ENCODE measurements at places on chromosomes 2 and 18.

GRCh38 chr2:241340631-241341163 lies 15.4 kb upstream of the FARP2 start:
- H3K27me3 ChIP-seq, result no peaks in the 10 kb centered on the region
- peaks cover 20% of the 10 kb centered on the region for H3K36me3 ChIP-seq

DNA sequence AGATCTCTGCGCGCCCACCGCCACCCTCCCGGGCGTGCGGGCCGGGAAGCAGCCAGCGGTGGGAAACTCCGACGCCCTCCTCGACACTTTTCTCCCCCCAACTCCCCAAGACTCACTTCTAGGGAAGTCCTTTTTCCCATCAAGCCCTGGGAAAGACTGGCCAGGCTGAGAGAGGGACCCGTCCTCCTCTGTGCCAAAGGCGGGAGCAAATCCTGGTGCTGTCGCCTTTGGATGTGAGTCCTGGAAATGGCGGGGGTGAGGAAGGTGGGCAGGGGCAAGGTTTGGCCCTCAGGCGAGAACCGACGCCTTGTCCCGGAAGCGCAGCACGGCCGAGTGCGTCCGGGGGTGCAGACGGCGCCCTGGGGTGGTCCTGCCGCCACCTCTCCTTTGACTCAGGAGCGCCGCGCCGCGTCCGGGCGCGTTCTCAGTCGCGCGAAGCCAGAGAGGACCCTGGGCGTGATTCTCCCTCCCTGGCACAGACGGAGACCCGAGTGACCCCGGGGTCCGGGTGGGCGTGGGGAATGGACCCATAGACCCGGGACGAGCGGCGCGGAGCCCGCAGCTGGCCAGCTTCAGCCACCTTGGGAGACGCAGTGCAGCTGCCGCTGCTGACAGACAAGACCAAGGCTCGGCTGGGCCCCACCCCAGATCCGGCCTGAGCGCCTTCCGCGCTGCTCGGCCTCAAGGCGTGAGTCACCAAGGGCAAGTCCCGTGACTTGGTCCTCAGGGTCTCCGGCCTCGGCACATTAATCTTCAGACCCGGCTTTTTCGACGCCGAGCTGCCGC lies 3.5 kb upstream of the LBX2 start:
- peak; percentile 15 for DNase-seq
- H3K27me3 ChIP-seq, result peaks cover 20% of the 10 kb centered on the region
- peaks cover 9% of the 10 kb centered on the region for H3K36me3 ChIP-seq
- peak overlapping the region; percentile 62 for H3K4me3 ChIP-seq

DNA sequence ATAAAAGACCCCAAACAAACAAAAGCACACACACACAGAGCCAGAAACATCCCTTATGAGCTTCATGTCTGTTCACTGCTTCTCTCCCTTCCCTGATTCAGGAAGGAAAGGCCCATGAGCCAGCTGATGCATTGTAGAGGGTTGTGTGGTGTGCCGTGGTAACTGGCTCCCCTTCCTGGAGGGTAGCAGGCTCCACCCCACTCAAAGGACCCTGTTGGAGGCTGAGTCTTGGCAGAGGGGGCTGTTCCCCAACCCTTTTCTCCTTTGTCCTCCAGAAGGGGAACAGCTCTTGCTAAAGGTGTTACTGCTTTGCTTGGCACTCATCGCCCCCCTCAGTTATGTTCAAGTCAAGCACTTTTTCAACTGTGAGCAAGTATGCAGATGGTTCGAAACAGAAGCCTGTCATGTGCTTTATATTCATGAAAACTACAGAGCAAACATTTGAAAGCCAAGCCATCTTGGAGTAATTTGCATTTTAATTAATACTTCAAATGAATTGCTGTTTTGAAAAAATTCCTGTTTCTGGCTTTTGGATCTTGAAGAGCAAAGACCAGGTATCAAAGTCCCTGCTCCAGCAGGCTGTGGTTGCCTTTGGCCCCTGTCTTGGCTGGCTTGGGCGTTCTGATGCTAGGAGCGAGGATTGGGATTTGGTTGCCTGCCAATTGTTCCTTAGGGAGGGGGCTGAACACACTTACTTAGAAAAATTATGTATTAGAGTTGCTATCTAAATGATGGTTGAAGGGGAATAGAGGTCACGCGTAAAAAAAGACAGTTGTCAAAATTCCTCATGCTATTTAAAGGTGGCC lies 267.8 kb downstream of the TSN start:
- H3K27ac ChIP-seq, result no peak overlapping the region
- H3K4me3 ChIP-seq, result no peak overlapping the region
- no peak for DNase-seq
- no peaks in the 10 kb centered on the region for H3K4me1 ChIP-seq
- no peaks in the 10 kb centered on the region for H3K27me3 ChIP-seq

DNA sequence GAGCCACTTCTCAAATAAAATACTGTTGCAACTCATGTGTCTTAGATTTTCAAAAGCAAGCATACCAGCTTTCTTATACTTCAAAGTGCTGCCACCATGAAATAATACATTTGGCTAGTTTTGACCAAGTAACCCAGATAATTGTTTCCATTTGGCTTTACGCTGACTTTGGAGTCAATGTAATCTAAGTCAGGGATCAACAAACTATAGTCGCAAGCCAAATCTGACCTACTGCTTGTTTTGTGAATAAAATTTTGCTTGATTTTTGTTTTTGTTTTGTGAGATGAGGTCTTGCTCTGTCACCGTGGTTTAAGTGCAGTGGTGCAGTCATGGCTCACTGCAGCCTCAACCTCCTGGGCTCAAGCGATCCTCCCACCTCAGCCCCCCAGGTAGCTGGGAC lies 65.0 kb downstream of the OXER1 start:
- H3K4me3 ChIP-seq, result no peak overlapping the region
- DNase-seq, result no peak
- H3K27me3 ChIP-seq, result no peaks in the 10 kb centered on the region
- peaks cover 21% of the 10 kb centered on the region for H3K36me3 ChIP-seq

DNA sequence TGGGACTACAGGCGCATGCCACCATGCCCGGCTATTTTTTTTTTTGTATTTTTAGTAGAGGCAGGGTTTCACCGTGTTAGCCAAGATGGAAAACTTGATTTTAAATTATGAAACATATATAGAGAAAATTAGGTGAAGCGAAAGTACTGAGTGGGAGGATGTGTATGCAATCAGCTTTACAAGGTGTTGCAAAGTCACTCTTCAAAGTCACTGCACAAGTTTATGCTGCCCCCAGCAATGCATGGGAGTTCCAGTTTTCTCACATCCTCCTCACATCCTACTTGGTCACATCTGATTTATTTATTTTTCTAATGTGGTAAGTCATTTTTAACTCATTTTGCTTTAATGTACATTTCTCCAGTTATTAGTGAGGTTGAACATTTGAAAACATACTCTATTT lies 49.2 kb upstream of the CHN1 start:
- H3K27me3 ChIP-seq, result no peaks in the 10 kb centered on the region
- no peak for DNase-seq
- H3K27ac ChIP-seq, result no peak overlapping the region
- no peak overlapping the region for H3K4me3 ChIP-seq
- no peaks in the 10 kb centered on the region for H3K4me1 ChIP-seq
- no peaks in the 10 kb centered on the region for H3K36me3 ChIP-seq

GRCh38 chr2:1739322-1739957 lies 4.9 kb downstream of the PXDN start:
- H3K4me1 ChIP-seq, result peaks cover 5% of the 10 kb centered on the region
- H3K27me3 ChIP-seq, result no peaks in the 10 kb centered on the region
- H3K4me3 ChIP-seq, result no peak overlapping the region
- no peak for DNase-seq
- H3K27ac ChIP-seq, result peak overlapping the region; percentile 43
- no peaks in the 10 kb centered on the region for H3K36me3 ChIP-seq

DNA sequence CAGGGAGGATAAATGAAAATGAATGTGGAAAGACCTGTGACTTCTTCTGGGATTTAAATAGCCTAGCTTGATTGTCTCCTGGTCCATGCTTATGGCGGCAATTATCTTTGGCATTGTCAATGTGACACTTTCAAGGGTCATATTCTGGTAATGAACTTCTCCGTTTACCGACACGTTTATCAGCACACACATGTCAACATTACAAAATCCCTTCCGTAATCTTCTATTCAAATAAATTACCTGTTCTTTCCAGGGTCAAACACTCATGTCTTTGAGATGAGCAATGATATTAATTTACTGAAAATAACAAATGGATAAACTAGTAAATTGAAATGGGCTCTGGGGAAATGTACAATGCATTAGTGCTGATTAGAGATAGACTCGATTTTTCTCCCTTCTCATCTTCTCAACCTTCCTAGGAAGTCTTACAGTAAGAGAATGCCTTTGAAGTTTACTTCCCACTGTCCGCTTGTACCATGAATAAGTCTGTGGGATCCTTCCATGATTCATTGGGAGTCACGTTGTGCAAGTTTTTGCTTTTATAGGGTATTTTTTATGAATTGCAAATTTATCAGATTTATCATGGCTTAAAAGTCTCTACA lies 646.3 kb upstream of the LRATD1 start:
- H3K4me1 ChIP-seq, result no peaks in the 10 kb centered on the region
- no peaks in the 10 kb centered on the region for H3K36me3 ChIP-seq
- no peak for DNase-seq
- H3K4me3 ChIP-seq, result no peak overlapping the region

DNA sequence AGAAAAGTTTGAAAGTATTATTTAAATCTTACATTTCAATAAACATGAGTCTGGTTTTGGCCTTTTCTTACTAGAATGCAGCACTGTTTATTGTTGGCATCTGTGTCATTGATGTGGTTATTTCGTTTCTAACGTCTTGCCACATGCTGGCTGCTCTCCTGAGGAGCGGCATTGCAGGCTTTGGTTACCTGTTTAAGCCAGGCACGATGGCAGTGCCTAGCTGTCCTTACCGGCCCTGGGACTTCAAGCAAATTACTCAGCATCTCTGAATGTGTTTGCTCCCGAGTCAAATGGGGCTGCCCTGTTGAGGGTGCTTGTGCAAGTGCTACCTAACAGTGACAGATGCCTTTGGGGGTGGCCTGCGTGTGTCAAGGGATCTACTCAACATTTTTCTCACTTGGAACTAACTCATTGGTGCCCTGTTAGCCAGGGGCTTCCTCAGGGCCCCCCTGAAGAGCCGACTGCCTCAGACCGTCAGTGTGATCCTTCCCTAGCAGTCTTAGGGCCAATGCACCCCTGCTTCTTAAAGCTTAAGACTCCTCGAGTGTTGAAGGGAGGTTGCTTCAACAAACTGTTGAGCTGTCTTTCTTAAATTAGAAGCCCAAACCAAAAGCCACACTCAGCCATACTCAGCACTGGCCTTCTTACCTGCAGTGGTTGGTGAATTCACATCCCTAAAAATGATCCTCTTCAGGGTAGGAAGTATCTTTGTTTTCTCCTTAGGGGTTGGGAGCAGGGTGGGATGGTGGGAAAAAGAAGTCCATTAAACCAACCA lies 151.5 kb downstream of the NCK2 start:
- H3K27ac ChIP-seq, result no peak overlapping the region
- H3K4me1 ChIP-seq, result no peaks in the 10 kb centered on the region
- no peak overlapping the region for H3K4me3 ChIP-seq
- peaks cover 5% of the 10 kb centered on the region for H3K36me3 ChIP-seq
- no peak for DNase-seq

GRCh38 chr18:48792141-48792540 lies 158.6 kb downstream of the SMAD7 start:
- H3K36me3 ChIP-seq, result no peaks in the 10 kb centered on the region
- no peak overlapping the region for H3K4me3 ChIP-seq
- no peak for DNase-seq
- H3K27ac ChIP-seq, result no peak overlapping the region
- H3K4me1 ChIP-seq, result no peaks in the 10 kb centered on the region

- DNase-seq, result no peak
- peaks cover 27% of the 10 kb centered on the region for H3K4me1 ChIP-seq
- H3K4me3 ChIP-seq, result no peak overlapping the region
- peak overlapping the region; percentile 74 for H3K27ac ChIP-seq
- no peaks in the 10 kb centered on the region for H3K27me3 ChIP-seq
These were observed 172.3 kb downstream of the PRKCE start for GRCh38 chr2:45823723-45824206.

- H3K27me3 ChIP-seq, result no peaks in the 10 kb centered on the region
- H3K36me3 ChIP-seq, result no peaks in the 10 kb centered on the region
- no peaks in the 10 kb centered on the region for H3K4me1 ChIP-seq
- H3K4me3 ChIP-seq, result no peak overlapping the region
- H3K27ac ChIP-seq, result no peak overlapping the region
These were observed 206.1 kb upstream of the HDAC4 start for GRCh38 chr2:239606741-239607516.

GRCh38 chr18:59566533-59566971 lies 130.7 kb downstream of the CCBE1 start:
- no peak overlapping the region for H3K4me3 ChIP-seq
- no peak for DNase-seq
- H3K27me3 ChIP-seq, result no peaks in the 10 kb centered on the region
- no peaks in the 10 kb centered on the region for H3K36me3 ChIP-seq
- H3K27ac ChIP-seq, result no peak overlapping the region

GRCh38 chr2:165815299-165816141 lies 21.5 kb upstream of the GALNT3 start:
- no peaks in the 10 kb centered on the region for H3K36me3 ChIP-seq
- DNase-seq, result no peak
- H3K27me3 ChIP-seq, result no peaks in the 10 kb centered on the region

DNA sequence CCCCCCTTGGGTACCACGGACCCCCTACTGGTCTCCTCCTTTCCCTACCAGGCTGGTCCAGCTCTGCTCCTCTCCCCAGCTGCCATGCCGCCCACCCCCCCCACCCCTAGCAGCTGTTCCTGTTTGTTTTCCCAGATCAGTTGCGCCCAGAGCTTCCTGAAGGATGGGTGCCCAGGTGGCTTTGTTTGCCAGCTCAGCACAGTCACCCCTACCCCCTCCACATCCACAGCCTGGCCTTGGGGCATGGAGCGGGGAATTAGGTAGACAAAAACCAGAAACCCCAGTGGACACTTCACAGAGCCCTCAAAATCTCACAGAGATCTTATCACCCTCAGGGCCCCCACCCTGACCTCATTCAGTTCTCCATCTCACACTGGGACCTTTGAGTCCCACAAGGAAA lies 3.7 kb upstream of the CRYBA2 start:
- H3K36me3 ChIP-seq, result no peaks in the 10 kb centered on the region
- no peak overlapping the region for H3K4me3 ChIP-seq
- H3K27me3 ChIP-seq, result peaks cover 53% of the 10 kb centered on the region
- DNase-seq, result no peak

DNA sequence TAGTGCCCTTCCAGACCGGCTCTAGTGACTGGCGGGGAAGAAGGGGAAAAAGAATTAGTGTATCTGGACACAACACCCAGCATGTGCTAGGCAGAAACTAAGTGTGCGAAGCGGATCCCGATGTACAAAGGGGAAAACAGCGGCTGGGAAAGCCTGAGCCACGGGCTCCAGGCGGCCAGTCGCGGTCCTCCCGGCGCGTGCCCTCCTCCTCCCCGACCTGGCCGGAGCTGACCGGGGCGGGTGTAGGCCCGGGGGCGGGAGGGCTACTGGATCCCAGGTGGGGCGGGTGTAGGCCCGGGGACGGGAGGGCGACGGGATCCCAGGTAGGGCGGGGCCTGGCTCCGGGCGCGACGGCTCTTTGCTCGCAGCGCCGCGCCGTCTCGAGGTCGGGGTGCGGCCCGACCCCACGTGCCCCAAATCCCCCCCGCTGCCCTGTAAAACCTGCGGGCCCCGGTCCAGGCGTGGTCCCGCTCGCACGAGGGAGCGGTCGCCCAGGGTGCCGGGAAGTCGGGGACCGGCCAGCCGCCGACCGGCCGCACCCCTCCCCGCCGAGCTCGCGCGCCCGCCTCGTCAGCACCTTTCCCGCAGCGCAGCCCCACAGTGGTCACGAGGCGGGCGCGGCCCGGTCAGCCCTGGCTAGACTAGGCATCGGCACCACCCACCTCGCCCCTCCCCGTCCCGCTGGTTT lies 48.8 kb downstream of the C2orf42 start:
- no peaks in the 10 kb centered on the region for H3K36me3 ChIP-seq
- DNase-seq, result peak; percentile 100
- no peaks in the 10 kb centered on the region for H3K27me3 ChIP-seq
